ENCODE measurements at places on chromosomes 3 and 15. TPM values are rescaled to one million over a fixed set of nuclear protein-coding genes. Genes with fewer than 3 reads are reported as not detected.

Gene SI
- polyA plus RNA-seq: 0.01 TPM

DNA sequence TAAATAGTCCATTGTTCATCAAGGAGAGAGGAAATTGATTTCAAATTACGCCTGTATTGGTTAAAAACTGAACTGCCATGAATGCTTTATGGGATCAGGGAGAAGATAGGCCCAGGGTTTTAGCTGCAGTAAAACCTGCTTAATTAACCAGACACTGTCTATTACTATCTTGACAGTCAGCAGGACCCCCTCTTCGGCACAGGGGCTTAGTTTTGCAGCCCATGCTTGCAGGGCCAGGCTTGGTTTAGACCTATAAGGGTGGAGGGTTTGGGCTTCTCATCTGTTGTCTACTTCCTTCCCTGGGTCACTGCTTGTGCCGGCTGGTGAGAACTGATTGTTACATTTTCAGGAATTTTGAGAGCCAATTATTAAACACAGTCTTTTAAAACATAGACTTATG lies 41.1 kb downstream of the PTPRG start:
- no peak for DNase-seq

DNA sequence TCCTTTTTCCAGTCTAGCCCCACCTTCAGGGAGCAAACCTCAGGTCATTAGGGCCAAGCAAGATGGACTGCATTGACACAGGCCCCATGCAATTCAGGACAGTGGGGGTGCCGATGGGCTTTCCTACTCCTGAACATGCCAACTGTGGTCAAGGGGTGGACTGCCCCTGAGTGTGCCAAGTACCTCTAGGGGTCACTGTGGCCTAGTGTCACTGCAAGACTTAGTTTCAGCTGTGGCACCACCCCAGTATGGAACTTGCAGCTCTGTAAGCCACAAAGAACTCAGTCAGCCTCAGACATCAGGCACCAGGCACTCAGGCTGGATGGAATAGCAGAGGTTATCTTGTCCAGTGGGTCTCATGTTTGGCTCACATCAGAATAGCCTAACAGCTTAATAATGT lies 32.3 kb downstream of the EXOG start:
- no peak for DNase-seq

GRCh38 chr3:8238432-8238831 lies 263.2 kb upstream of the LMCD1 start:
- DNase-seq: no peak

Measured in ovary (tissue), 10 donors.